Ureter (tissue), 1 donor: ENCODE measurements at places on chromosomes 7 and 10. TPM values are rescaled to one million over a fixed set of nuclear protein-coding genes. Genes with fewer than 3 reads are reported as not detected.

Gene TRIL
- 1.6 TPM for total RNA-seq

Gene GRID2IP
- total RNA-seq, result 2.6 TPM

Gene CYP3A4
- not detected for total RNA-seq

Gene SNX10
- 2.6 TPM for total RNA-seq

Gene COL28A1
- total RNA-seq, result 3.7 TPM

Gene AOC1
- 1.5 TPM for total RNA-seq

Gene GCK
- 0.39 TPM for total RNA-seq
